ENCODE measurements at places on chromosomes 5 and 9. TPM values are rescaled to one million over a fixed set of nuclear protein-coding genes. Genes with fewer than 3 reads are reported as not detected.

The GLRA1 gene
- total RNA-seq = not detected

The IER5L gene
- total RNA-seq = 14.4 TPM

The FAM221B gene
- total RNA-seq = not detected

The HSPB3 gene
- not detected for total RNA-seq

The PGM5 gene
- not detected for total RNA-seq

The SYK gene
- 0.18 TPM for total RNA-seq

The FBP2 gene
- total RNA-seq = not detected

The CFAP90 gene
- total RNA-seq = not detected

The OR13C8 gene
- not detected for total RNA-seq

The INSYN2B gene
- total RNA-seq = not detected

The LRRC70 gene
- total RNA-seq = 0.86 TPM

The GLDC gene
- 1.4 TPM for total RNA-seq

The TMEM174 gene
- total RNA-seq = not detected

The OR1Q1 gene
- not detected for total RNA-seq

The CCL27 gene
- total RNA-seq = not detected

The PLAC8L1 gene
- total RNA-seq = 0.37 TPM

The OR1J4 gene
- not detected for total RNA-seq

The SPOCK1 gene
- not detected for total RNA-seq

The ZNF608 gene
- total RNA-seq = not detected

The TRIM32 gene
- total RNA-seq = 16.0 TPM

The PCDHGA7 gene
- total RNA-seq = 0.22 TPM

The IL7R gene
- 50.8 TPM for total RNA-seq

The CAVIN4 gene
- not detected for total RNA-seq

The PIP5K1B gene
- 77.4 TPM for total RNA-seq

The CSF2 gene
- total RNA-seq = 1,648 TPM

The PCDHB16 gene
- total RNA-seq = not detected

The CMYA5 gene
- total RNA-seq = 0.15 TPM

The MYORG gene
- total RNA-seq = 1.0 TPM

The GBA2 gene
- 54.7 TPM for total RNA-seq

All from activated T-helper 1 cell treated with anti-CD3 and anti-CD28 coated beads, Interleukin-12 subunit alpha, Interleukin-12 subunit beta, Interleukin-2, Interleukin-4 antibody, amounts not matched to agents 30 ng/mL and 10 ng/mL and 1 ng/mL, durations not matched to agents 14 hours and 24 hours and 36 hours (primary cell).